Cerebellum (tissue), 4 donors: ENCODE measurements at places on chromosomes 1 and 21. TPM values are rescaled to one million over a fixed set of nuclear protein-coding genes. Genes with fewer than 3 reads are reported as not detected.

Gene HMCN1
- 10.8 TPM for total RNA-seq

Gene KCNE1
- 0.64 TPM for total RNA-seq

Gene RHD
- 0.64 TPM for total RNA-seq

Gene HSD3B2
- not detected for total RNA-seq

Gene KIAA0319L
- 59.1 TPM for total RNA-seq

Gene SAMD11
- 2.4 TPM for total RNA-seq

Gene TEDDM1
- total RNA-seq, result not detected

Gene CLDN14
- not detected for total RNA-seq

Gene LCE2A
- not detected for total RNA-seq

Gene CD247
- total RNA-seq, result 0.82 TPM

Gene PRR9
- total RNA-seq, result not detected

Gene OLIG2
- total RNA-seq, result 14.4 TPM

Gene ABCD3
- total RNA-seq, result 57.1 TPM
